CD8-positive, alpha-beta memory T cell (primary cell): ENCODE measurements at places on chromosomes 3 and 15. TPM values are rescaled to one million over a fixed set of nuclear protein-coding genes. Genes with fewer than 3 reads are reported as not detected.

- DNase-seq, result no peak
Observed at GRCh38 chr3:130374033-130374432, 28.6 kb downstream of the COL6A5 start.

DNA sequence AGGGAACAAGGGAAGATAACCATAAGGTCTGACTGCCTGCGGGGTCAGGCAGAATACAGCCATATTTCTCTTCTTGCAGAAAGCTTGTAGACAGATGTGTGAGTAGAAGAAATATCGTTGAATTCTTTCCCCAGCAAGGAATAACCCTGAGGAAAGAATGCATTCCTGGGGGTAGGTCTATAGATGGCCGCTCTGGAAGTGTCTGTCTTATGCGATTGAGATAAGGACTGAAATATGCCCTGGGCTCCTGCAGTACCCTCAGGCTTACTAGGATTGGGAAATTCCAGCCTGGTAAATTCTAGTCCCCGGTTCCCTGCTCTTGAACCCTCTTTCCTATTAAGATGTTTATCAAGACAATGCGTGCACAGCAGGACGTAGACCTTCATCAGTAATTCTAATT, 15.8 kb upstream of the SST start:
- no peak for DNase-seq

Gene PAQR5
- total RNA-seq, result not detected

Gene MESP2
- not detected for total RNA-seq

DNA sequence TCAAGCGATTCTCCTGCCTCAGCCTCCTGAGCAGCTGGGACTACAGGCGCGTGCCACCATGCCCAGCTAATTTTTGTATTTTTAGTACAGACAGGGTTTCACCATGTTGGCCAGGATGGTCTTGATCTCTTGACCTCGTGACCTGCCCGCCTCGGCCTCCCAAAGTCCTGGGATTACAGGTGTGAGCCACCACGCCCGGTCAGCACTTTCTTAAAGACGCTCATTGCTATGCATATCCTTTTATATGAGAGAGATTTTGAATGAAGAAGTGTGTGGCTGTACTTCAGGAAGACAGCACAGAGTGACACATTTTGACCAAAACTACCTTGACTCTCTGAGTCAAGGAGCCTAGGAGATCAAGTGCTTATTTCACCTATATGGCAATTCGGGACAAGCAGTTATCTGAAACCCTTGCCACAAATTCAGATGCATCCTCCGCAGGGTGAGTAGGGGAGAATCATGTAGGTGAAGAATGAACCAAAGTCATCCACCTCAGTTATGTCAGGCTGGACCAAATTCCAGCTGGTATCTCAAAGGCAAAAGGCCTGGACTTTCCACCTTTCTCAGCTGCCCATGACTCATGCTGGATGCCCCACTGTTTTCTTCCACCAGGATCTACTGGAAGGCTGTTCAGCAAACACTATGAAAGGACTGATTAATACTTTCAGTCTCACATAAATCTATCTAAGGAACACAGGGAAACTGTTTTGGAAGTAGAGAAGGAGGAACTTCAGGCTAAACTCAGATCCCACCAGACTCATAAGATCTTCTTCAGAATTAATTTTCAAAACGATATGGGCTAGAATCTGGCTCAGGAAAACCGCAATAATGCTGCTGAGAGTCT, 31.9 kb downstream of the SUSD5 start:
- no peak for DNase-seq

- DNase-seq, result no peak
Observed at GRCh38 chr15:60708684-60709083, 229.7 kb upstream of the ICE2 start.

GRCh38 chr3:127978636-127979035, 63.6 kb downstream of the KBTBD12 start:
- no peak for DNase-seq

- DNase-seq, result no peak
Observed at GRCh38 chr15:100723315-100723801, 121.0 kb downstream of the ASB7 start.

- no peak for DNase-seq
Observed at GRCh38 chr15:47410247-47410646, 307.1 kb upstream of the SEMA6D start.

DNA sequence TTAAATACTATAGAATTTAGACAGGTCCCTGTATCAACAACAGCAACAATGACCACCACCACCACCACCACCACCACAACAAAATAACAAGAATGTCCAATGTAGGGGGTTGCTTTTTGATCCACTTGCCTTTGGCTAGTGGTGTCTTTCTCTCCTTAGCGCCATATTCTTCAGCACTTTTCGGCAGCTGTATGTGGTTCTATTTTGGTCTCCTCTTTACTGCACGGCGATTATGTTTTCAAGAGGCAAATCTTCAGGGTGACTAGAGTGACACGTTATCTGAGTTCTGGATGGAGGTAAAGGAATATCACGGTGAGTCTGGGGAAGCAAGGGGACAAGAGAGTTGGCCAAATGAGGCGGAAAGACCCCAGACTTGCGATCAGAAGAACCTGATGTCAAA, 56.1 kb downstream of the ST6GAL1 start:
- DNase-seq, result no peak

Gene ZPLD1
- total RNA-seq, result not detected

Gene RAMAC
- 27.7 TPM for total RNA-seq

Gene RSRC1
- 35.4 TPM for total RNA-seq

DNA sequence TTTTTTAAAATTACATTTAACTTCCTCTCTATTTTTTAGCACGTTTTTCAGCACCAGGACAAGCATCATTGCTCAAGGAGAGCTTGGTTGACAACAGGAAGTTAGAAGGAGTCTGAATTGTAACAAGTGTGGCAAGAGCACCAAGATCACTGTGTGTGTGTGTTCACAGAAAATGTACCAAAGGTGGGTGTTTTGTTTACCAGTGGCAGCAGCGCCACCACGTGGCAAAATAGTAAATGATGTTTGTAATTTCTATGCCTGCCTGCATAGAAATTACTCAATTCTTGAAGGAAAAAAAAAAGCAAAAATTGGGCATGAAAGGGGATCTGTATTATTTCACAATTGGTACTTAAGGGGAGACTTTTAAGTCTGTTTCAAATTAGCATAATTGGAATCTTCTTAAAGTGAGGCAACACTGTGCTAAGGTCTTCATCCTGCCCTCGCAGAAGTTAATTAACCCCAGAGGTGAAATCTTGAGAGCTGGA, 7.4 kb upstream of the U2SURP start:
- peak; percentile 41 for DNase-seq

GRCh38 chr3:98746122-98746521, 17.0 kb upstream of the ST3GAL6 start:
- no peak for DNase-seq
